ENCODE measurements at places on chromosomes 7 and 10.

DNA sequence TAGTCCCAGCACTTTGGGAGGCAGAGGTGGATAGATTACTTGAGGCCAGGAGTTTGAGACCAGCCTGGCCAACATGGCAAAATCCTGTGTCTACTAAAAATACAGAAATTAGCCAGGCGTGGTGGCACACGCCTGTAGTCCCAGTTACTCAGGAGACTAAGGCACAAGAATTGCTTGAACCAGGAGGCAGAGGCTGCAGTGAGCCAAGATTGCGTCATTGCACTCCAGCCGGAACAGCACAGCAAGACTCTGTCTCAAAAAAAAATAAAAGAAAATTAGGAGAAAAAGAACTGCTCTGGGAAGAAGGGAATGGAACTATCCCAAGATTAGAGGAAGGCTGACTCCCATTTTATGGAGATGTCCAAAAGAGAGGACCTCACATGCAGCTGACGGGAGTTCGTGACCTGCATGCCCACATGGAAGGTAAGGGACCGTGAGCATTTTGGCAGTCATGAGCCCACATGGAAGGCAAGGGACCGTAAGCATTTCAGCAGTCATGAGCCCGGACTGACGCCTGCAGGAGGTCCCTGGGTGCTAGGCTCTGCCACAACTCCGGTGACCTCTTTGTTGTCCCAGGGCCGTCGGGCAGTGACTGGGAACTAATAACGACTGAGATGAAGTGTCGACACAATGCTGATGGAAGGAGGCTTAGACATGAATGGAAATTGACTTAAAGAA is 18.6 kb upstream of the GTPBP4 start:
- no peak for DNase-seq

- DNase-seq: no peak
Observed at GRCh38 chr7:95089414-95090315, 182.3 kb downstream of the PPP1R9A start.

- no peak for DNase-seq
Observed at GRCh38 chr7:111439977-111440376, 122.3 kb downstream of the IMMP2L start.

DNA sequence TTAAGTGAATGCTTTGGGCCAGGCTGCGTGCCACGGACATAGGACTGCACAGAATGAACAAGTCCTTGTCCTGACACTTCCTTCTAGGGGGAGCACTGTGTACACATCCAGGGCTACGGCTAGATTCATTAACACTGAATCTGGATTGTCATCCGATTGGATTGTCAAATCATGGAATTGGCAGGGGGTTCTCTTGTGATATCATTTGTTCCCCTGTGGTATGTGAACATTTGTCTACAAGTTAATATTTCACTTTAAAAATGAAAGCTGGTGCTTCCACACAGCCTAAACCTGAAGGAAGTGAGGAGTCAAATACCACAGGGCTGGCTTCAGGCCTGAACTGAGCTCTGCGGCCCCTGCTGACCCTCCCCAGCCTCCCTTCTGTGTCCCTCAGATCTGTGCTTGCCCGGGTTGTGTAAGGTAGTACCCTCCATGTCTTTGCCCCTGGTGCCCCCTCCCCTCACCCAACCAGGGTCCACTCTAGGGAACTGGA is 75.6 kb downstream of the SNX10 start:
- no peak for DNase-seq

DNA sequence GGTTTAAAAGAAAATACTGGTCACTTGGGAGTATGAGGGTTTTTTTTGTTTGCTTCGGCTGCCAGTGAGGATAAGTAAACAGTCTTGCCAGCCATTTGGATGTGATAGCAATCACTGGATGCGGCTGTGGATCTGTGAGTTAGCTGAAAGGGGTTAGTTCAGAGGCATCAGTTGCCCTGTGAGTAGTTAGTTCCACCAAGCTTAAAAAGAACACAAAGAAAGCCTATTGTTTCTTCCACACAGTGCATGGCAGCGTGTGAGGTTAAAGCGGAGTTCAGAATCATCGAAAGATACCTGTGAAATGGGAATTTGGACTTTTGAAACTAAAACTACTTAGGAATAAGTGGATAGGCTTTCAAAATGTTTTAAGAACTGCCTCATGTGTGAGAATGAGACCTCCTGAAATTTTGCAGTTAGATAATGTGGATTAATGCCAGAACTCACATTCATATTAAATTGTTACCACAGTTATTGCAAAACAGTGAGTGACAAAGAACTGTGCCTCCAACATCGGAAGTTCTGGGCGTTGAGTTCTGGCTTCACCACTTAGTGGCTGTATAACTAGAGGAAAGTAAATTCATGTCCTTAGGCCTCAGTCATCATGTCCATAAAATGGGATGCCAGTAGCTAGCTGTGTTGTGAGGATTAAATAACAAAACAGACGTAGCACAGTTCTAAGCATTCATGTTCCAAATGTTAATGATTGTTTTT is 31.3 kb downstream of the KIAA1217 start:
- no peak for DNase-seq

GRCh38 chr10:35208949-35209613 is 82.4 kb downstream of the CREM start:
- DNase-seq: no peak

- DNase-seq: no peak
Observed at GRCh38 chr10:130801784-130802183, 509.7 kb downstream of the TCERG1L start.

GRCh38 chr7:45459476-45459875 is 114.7 kb upstream of the ADCY1 start:
- no peak for DNase-seq

DNA sequence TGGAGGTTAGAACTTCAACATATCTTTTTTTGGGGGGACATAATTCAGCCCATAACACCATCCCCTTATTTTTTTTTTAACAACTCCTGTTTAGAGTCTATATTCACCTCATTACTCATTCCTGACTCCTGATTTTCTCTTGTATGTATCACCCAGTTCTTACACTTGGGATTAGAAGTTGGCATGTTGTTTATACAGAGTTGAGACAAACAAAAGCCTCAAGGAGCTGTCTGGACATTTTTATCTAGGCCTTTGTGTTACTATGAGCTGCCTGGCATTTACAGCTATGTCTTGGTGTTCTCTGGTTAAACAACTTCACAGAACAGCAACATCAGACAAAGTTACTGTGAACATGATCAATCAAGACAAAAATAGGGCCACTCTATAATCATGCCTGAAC is 517.5 kb downstream of the KIF20B start:
- DNase-seq: no peak

- DNase-seq: no peak
Observed at GRCh38 chr7:34070511-34071323, 165.4 kb downstream of the BMPER start.

DNA sequence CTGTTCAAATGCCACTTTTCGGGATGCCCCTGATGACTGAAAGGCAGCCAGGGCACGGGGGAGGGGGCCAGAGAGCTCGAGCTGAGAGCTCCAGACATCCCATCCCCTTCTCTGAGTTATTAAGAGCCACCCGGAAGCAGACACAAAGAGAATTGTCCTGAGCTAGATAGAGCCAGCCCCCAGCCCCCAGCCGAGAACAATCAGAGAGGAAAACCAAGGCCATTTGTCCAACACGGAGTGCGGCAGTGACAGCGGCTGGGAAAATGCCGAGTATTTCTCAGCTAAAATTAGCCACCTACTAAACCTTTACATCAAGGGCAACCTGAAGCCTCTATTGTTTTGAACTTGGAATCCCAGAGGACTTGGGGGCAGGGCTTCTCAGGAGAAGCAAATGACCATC is 51.0 kb downstream of the UNC5B start:
- DNase-seq: no peak

GRCh38 chr10:16788125-16788524 is 29.1 kb downstream of the RSU1 start:
- DNase-seq: no peak

GRCh38 chr10:120684226-120684625 is 166.9 kb upstream of the WDR11 start:
- no peak for DNase-seq

DNA sequence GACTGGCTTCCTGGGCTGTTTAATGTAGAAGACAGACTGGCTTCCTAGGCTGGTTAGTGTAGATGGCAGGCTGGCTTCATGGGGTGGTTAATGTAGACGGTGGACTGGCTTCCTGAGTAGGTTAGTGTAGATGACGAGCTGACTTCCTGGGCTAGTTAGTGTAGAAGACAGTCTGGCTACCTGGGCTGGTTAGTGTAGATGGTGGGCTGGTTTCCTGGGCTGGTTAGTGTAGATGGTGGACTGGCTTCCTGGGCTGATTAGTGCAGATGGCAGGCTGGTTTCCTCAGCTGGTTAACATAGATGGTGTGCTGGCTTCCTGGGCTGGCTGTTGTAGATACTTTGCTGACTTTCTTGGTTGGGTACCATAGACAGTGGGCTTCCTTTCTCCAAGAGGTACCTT is 122.9 kb upstream of the PPP2R2D start:
- no peak for DNase-seq

GRCh38 chr10:129970465-129971364 is 6.6 kb upstream of the EBF3 start:
- DNase-seq: no peak

GRCh38 chr10:112509558-112510291 is 62.7 kb downstream of the VTI1A start:
- DNase-seq: no peak

- DNase-seq: no peak
Observed at GRCh38 chr7:100812729-100813128, 14.6 kb downstream of the EPHB4 start.

DNA sequence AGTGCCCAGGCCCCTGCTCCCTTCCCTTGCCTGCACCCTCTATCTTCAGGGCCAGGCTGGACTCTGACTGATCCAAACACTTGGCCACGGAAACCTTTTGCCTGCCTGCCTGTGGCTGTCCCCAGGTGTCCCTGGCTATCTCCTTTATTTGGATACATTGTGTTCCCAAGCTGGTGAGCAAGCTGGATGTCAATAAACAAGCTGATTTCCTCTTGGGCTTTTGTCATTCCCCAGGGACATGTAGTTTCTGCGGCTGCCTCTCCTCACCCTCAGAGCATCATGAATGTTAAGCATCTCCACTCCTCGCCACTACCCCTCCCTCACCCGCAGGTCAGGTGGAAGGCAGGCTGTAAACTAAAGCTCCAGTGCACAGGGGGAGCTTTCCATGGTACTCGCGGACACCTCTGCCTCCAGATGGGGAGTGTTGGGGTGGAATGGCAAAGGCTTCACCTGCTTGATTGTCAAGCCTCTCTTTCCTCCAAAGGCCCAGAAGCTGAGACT is 6.9 kb downstream of the GHRHR start:
- DNase-seq: no peak

GRCh38 chr7:11294965-11295364 is 321.3 kb downstream of the PHF14 start:
- no peak for DNase-seq

- no peak for DNase-seq
Observed at GRCh38 chr10:67386260-67386659, 309.7 kb downstream of the CTNNA3 start.

GRCh38 chr7:70376561-70377031 is 755.3 kb upstream of the GALNT17 start:
- DNase-seq: no peak

- DNase-seq: no peak
Observed at GRCh38 chr7:143050931-143051330, 1.2 kb upstream of the OR6V1 start.

GRCh38 chr10:102596506-102596971 is 47.7 kb upstream of the TRIM8 start:
- DNase-seq: no peak

- no peak for DNase-seq
Observed at GRCh38 chr7:4888161-4888560, 4.6 kb upstream of the RADIL start.

DNA sequence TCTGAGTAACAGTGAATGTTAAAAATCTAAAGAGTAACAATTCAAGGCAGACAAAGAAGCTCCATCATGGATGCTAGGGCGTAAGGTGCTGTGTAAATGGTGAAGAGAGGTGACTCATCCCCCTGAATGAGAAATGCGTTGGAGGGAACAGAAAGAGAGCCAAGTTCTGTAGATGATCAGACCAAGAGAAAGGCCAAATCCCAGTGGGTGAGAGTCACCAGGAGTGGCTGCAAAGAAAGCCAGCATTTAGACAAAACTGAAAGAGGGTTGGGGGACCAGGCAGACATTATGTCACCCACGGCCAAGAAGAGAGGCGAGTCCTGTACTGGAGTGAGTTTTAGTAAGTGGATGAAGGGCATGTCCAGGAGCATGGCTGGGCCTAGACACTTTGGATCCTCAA is 153.1 kb downstream of the TRIL start:
- no peak for DNase-seq

Measured in stimulated activated CD4-positive, alpha-beta T cell treated with anti-CD3 and anti-CD28 coated beads, Interleukin-12 subunit alpha, Interleukin-12 subunit beta, amount 100 ng/mL, for 24 hours (primary cell).